COR-L47 (cell line): ENCODE measurements at places on chromosomes 2 and 18.
A peak's percentile ranks its signal among the peaks of the same experiment; 100 is the strongest.

DNA sequence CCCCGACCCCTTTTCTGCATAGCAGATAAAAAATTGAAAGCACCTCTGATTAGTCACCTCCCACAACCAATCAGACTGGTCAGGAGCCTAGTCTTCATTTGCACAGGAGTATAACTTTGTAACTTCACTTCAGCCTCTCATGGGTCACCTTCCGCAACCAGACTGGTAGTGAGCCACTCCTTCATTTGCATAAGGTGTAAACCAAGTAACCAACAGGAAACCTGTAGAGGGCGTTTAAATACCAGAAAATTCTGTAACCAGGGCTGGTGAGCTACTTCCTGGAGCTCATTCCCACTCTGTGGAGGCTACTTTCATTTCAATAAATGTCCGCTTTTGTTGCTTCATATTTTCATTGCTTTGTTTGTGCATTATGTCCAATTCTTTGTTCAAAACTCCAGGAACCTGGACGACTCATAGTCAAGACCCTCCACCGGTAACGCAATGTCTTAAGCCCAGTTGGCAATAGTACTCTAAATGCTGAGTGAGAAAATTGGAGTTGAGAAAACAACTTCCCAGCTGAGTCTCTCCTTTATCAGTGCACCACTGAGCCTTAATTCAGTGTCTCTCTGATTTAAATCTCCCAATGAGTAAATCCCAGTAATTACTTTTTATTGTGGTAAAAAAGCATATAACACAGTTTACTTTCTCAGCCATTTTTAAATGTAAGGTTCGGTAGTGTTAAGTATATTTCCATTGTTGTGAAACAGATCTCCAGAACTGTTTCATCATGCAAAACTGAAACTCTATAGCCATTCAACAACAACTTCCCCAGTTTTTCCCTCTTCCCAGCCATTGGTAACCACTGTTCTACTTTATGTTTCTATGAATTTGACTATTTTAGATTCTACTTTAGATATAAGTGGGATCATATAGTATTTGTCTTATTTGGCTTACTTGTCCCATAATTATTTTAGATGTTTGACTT lies 392.7 kb upstream of the SLC8A1 start:
- peak; percentile 7 for DNase-seq

GRCh38 chr2:39537150-39537549 lies 100.1 kb upstream of the MAP4K3 start:
- DNase-seq = no peak

GRCh38 chr2:206154197-206154596 lies 5.0 kb downstream of the NDUFS1 start:
- peak; percentile 81 for DNase-seq

DNA sequence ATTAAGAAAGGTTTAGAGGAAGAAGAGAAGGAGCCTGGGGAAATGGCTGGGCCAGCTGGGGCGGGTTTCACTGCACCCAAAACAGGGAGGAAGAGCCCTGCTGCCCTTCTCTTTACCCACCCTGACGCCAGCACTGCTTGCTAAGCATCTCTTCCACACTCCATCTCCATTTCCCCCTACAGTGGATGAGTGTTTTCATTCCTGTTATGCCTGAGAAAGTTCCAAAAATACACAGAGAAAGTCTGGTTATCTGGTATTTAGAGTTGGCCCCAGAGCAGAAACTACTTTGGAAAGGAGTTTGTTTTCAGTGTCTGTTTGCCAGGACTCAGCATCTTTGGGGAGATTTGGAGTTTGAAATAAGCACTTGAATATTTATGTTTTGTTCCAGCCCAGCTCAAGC lies 451.0 kb downstream of the SLC4A3 start:
- no peak for DNase-seq

DNA sequence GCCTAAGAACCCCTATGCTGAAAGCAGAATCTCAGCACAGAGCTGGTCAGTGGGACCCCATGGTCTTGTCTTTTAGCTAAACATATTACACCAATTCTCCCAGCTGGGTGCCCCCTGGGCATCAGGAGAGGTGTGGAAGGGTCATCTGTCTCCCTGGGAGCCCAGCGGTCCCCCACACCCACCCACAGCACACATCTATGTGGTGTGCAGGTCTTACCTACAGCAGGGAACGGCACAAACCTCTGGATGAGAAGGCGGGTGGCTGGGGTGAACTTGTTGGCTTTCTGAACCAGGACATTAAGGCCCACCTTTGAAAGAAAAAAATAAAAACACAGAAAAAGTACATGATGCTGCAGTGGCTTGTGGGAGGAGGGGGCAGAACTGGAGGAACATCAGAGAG lies 70.7 kb downstream of the EMX1 start:
- no peak for DNase-seq

DNA sequence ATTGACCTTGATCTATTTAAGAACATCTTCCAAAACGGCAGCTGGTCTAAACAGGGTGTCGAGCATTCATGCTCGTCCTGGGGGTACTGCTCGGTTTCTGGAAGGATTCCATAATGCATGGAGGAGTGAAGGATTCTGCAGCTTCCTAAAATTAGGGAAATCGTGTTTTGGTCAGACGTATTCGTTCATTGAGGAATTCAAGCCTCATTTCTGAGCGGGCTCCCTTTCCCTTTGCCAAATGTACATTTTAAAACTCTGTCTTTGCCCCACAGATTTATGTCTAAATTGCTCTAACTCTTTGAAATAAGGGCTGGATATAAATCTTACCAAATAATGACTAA lies 144.0 kb downstream of the BCL11A start:
- no peak for DNase-seq

DNA sequence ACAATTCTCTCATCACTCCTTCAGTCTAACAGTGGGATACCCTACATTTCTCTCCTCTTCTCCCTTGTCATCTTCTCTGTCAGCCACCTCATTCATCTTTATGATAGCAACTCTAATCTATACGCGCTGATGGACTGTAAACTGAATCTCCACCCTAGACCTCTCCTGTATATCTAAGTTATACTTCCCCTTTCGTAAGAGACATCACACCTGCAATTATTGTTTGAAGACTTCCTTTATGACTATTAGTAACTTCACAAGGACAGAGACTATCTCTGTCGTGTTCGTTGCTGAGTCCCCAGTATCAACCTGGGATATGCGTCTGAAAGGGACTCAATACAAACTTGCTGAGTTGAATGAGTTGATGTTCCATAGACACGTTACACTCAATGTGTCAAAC lies 263.2 kb downstream of the IRS1 start:
- no peak for DNase-seq

- DNase-seq = no peak
These were observed 137.6 kb upstream of the ALPP start for GRCh38 chr2:232240906-232241305.

DNA sequence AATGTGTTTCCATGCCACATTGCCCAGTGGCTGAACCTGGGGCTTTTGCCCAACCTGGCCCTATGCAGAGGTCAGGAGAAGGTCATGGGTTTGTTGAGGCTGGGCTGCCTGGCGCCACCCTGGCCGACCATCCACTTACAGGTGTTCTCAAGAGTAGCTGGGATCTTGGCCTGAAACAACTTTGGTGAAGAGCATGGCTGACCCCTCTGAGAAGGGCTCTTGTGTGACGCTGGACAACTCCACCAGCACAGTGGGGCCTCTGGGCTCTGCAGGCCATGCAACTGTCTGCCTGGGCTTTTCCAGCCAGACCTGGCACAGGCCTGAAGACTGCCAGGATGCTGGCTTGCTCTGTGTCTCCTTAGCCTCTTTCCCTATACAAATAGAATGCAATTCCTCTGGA lies 76.4 kb upstream of the ZNG1B start:
- DNase-seq = no peak

DNA sequence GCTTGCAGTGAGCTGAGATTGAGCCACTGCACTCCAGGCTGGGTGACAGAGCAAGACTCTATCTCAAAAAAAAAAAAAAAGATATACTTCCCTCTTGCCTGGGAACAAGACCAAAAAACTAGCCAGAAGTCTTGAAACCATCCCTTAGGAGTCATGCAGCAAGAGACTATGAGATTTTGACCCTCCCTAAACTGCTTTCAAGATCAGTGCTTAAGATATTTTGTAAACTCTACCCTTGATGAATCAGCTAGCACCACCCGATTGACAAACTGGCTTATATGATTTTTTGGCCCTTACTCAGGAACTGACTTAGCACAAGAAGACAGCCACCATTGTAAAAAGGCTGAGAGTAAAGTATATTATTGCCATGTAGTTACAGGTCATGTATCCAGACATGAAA lies 3.8 kb downstream of the SULT1C3 start:
- no peak for DNase-seq

- DNase-seq = no peak
These were observed 12.1 kb downstream of the EIF4E2 start for GRCh38 chr2:232562515-232563151.

- DNase-seq = no peak
These were observed 318.7 kb downstream of the PDE11A start for GRCh38 chr2:177753682-177754491.

DNA sequence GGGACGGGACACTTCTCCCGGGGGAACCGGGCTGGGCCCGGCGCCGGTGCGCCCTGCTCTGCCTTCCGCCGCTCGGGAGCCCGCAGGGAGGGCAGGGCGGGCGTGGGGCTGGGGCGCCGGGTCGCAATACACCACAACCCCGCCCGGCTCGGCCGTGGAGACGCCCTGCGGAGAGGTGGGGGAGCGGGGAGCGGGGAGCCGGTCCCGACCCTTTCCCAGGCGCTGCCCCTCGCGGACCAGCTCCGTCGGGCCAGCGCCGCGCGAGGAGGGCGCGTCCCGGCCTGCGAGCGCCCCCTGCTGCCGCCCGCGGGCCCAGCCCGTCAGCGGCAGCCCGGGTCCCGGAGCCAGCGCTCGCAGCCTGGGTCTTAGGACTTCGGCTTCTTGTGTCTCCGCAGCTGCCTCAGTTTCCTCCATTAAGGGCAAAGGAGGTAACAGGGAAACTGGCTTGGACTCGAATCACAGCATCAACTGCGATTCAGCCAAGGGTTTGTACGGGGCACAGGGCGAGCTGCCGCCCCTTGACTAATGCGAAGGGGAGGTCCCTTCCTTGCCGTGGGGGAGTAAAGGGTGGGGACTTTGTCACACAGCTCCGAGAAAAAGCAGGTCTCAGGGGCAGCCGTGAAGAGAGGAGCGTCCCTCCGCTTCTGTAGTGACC lies 635 bp upstream of the ADRA2B start:
- peak; percentile 19 for DNase-seq

- DNase-seq = no peak
These were observed 13.7 kb downstream of the RUFY4 start for GRCh38 chr2:218082586-218083351.

- no peak for DNase-seq
These were observed 31.2 kb downstream of the ASAP2 start for GRCh38 chr2:9237831-9238230.

GRCh38 chr2:180279581-180279980 lies 272.5 kb upstream of the CWC22 start:
- DNase-seq = no peak

DNA sequence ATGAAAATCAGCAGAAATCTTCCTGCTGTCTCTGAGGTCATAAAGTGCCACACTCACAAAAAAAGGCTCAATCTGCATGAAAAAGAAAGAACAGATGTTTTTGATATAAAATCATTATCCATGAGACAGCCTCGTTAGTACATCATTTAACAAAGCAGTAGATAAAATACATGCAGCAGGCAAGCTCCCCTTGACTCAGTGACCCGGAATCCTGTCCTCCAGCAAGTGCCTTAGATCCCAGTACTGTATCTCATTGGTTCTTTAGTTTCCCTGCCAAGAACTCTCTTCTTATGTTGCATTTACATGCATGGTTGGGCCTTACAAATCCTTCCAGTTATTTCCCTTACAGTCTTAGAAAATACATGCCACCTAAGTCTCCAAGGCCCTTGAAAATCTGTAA lies 148.9 kb upstream of the CCDC195 start:
- DNase-seq = no peak

GRCh38 chr18:70496353-70497294 lies 207.8 kb downstream of the SOCS6 start:
- no peak for DNase-seq

- no peak for DNase-seq
These were observed 18.8 kb upstream of the SH3RF3 start for GRCh38 chr2:109110170-109110569.

- no peak for DNase-seq
These were observed 271.7 kb downstream of the NDUFA10 start for GRCh38 chr2:239753401-239753837.

DNA sequence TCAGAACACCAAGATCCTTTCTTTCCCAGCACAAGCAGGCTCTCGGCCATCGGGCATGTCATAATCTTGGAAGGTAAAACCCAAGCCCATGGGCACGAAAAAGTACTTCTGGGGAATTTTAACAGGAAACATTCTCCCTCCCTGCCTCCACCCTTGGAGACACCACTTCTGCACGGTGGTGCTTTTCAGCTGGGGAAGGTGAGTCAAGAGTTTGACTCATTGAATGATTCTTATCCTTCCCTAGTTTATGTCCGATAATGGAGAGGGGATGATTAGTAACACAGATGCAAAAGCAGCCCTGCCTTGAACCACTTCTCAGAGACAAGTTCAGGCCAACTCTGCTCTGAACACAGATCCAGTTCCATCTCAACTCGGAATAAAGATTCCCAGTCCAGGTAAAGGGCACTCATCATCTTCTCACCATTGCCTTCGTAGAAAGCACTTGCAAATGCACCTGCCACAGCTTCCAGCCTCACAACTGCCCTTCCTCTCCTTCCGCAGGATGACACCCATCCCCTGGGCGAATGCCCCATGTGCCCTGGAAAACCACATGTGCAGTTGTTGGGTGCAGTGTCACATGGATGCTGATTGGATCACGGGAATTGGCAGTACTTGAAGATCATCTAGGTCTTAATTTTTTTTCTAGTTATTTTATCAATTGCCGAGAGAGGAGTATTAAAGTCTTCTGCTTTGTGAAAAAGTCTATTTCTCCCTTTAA lies 136.2 kb downstream of the PXDN start:
- no peak for DNase-seq

- peak; percentile 57 for DNase-seq
These were observed 437.4 kb upstream of the SALL3 start for GRCh38 chr18:78542204-78542603.
